Ureter (tissue), 1 donor: ENCODE measurements at places on chromosomes 1 and 21. TPM values are rescaled to one million over a fixed set of nuclear protein-coding genes. Genes with fewer than 3 reads are reported as not detected.

DNA sequence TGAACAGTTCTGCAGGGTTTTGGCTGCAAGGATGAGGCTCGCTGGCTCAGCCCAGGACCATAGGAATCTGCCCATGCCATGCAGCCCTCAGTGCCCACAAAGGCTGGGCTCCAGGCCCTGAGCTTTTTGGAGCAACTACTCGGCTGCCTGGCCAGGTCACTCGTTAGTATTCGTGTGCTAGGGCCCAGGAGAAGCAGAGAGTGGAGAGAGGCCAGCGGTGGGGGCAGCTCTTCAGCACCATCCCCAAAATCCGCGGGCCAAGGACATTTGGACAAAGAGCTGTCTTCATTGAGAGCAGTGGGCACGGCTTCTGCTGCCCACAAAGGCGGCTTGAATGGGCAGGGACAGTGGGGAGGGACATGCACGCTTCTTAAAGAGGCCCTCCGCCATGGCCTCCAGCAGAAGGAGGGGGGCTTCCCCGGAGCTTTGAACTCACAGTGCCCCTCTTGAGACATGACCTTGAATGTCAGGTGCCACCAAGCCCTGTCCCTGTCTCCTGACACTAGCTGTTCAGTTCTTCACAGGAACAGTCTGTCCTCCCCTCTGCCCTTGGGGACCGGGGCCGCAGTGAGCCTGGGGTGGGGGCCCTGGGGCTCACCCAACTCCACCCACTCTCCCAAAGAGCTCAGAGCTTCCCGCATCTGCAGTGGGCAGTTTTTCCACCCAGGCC, 106.1 kb upstream of the ARHGEF16 start:
- DNase-seq = no peak

DNA sequence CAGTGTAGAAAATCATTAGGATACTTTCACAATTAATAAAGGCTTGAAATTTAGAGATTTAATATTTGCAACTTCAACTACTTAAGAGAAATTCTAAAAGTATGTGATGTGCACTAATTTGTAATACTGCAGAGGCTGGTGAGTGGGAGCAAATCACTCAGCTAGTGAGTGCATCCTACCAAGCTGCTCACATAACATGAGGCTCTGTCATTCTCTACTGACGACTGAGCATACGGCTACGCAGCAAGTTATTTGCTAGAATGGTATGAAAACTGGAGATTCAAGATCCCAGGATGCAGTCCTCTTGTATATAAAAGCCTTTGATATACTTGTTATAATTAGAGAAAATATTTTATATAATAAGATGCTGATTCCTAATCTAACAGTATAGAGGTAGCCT, 90.1 kb downstream of the ATP1B1 start:
- DNase-seq = no peak

DNA sequence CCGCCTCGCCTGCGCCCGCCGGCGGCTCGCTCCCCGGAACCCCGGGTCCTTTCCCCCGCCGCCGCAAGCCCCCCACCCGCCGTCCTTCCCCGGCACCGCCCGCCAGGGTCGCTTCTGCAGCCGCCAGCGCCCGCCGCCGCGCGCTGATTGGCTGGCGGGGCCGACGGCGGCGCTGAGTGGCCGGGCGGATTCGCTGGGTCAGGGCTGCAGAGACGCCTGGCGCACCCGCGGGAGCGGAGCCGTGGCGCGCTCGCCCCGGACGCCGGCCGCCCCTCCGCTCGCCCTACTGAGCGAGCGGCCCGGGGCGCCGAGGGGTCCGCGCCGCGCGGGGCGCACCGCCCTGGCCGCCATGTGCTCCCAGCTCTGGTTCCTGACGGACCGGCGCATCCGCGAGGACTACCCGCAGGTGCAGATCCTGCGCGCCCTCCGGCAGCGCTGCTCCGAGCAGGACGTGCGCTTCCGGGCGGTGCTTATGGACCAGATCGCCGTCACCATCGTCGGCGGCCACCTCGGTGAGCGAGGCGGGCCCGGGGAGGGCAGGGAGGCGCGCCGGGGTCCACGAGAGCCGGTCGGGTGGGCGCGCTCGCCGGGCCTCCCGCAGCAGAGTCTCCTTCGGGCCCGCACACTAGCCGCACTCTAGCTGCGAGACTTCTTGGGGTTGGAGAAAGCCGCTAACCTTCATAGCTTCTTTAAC, at the start of gene RIMKLA:
RIMKLA (plus strand) TSS at position 207 of the 694 bp plus-strand sequence; CDS start at position 350, 143 bp downstream.
- peak; percentile 46 for DNase-seq

GRCh38 chr1:151070474-151071276, at the start of gene GABPB2:
TSS of gene GABPB2 (plus strand) at chr1:151070761. CDS start at chr1:151088190, 17,429 bp downstream.
- peak; percentile 93 for DNase-seq

DNA sequence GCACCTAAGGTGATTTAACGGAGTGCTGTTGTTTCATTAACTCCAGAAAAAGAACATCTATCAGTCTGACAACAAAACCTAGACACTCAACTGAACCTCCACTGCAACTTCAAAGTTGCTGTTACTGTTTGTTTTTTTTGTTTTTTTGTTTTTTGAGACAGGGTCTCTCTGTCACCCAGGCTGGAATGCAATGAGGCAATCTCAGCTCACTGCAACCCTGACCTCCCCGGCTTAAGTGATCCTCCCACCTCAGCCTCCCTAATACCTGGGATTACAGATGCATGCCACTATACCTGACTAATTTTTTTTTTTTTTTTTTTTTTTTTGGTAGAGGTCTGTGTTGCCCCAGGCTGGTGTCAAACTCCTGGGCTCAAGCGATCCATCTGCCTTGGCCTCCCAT, 66.7 kb upstream of the SDC3 start:
- no peak for DNase-seq

GRCh38 chr1:82062206-82062605, 261.5 kb downstream of the ADGRL2 start:
- no peak for DNase-seq

- no peak for DNase-seq
Observed at GRCh38 chr1:225253173-225253572, 174.7 kb downstream of the LBR start.

The CELA2A gene
- 0.44 TPM for total RNA-seq

- DNase-seq = no peak
Observed at GRCh38 chr1:19668888-19669287, 4.2 kb downstream of the HTR6 start.

GRCh38 chr1:91900562-91900961, 14.6 kb upstream of the TGFBR3 start:
- DNase-seq = no peak

DNA sequence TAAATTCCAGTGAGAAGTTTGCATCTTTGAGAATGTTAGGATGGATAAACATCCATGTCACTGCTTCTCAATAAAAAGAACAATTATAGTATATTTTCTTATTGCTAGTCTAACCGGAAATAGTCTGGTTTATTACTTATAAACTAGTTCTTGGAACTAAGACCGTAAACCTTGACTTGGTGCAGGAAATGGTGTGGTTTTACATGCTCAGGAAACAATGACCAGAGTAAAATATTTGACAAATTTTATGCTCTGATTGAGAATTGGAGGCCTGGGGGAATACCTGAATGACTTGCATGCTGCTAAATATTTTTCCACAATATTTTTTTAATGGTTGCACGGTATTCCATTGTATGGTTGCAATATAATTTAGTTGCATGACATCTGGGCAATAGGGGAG, 76.3 kb downstream of the XCL2 start:
- DNase-seq = no peak
